ENCODE measurements at places on chromosomes 1 and 21.

DNA sequence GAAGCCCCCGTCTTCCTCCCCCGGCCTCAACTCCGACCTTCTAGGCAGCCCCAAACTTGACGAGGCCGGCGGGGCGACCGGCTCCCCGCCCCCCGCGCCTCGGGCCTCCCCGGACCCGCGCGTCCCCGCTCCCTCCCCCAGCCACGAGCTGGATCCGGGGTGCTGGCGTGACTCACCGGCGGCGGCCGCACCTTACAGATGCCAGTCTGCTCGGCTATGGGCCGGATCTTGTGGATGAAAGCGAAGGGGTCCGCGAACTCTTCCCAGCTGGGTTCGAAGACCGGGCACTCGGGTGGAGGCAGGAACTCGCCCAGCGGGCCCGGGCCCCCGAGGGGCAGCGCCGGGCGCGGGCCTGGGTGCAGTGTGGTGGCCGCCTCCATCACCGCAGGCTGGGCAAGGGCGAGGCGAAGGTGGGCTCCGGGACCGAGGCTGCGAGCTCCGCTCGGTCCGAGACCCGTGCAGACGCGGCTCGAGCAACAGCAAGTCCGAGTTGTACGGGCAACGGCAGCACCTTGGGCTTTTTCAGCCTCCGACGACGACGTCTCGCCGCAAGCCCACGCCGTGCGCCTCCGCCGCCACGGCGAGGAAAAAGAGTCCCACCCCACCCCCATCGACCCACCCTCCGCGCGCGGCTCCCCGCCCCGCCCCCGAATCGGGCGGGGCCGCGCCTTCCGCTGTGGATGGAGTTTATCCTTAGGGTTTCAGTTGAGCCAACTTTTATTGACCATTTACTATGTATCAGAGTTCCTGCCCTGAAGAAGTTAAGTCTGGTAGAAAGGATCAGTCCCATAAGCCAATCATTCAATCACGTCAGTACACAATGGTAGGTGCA is at the start of gene KDM5B:
Gene KDM5B, minus strand, starts transcription at position 496 of the 832 bp plus-strand sequence. Its CDS starts 116 bp downstream, at position 380.
- DNase-seq: peak; percentile 68

DNA sequence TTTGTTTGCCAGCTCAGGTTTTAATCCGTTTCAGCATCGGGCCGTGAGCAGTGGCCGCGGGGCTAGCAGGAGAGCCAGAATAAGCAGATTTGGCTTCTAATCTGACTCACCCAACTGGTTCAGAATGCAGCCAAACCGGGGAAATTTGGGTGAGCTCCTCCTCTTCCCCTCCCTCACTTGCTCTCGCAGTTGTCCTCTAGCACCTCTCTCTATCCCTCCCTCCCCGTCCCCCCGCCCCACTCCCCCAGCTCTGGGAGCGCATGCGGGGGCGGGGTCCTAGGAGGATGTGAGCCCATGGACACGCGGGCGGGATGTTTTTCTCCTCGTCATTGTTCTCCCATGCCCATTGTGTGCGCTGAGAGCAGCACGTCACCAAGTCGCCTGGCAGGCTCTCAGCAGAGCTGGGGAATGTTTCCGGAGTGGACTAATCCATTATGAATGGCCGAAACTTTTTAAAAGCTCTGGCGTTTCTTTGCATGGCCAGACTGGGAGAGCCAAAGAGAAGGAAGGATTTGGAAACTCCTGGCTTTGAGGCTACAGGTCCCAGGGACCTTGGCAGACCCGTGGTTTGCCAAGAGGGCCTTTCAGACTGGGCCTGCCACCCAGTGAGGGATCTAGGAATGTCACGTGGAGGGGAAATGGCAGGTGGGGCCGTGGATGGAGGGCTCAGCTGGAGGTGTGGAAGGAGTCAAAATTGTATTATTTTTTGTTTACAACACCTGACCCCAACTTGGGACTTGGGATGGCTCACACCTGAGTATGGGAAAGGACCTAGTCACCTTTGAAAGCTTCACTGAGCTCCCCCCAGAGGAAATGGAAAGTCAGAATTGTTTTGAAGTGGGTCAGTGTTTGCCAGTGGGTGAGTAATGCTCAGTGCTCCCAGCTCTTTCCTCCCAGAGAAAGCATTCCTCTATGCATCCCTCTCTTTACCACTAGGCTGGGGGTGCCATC is 39.2 kb downstream of the CDK18 start:
- peak; percentile 66 for DNase-seq

DNA sequence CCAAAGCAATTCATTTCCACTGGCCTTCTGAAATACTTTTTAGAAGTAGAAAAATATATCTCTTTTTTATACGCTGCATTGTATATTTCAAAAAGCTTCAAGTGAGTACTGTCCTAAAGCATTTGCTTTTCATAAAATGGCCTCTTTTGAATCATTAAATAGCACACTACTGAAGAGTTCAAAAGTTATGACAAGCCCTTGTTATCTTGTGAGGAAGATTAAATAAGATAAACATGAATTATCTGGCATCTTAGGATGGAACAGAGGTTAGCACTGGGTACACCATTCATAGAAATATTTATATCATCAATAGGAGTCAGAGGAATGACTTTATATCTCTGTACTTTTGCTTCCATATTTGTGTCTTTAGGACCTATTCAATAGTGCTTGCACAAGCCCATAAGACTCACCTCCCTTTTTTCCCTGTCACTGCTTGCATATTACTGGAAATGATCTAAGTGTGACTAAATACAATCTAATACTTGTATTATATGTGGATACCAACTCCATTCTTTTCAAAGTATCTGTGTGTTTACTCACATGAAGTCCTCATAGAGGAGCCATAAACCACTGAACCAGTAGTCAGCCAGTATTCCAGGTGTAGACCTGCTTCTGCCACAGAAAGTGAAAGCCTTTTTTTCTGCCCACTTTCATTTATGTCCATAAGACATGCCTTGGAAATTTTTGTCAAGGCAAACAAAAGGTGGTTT is 274.2 kb upstream of the C1orf105 start:
- no peak for DNase-seq

GRCh38 chr1:50568782-50569181 is 145.5 kb upstream of the DMRTA2 start:
- DNase-seq: no peak

DNA sequence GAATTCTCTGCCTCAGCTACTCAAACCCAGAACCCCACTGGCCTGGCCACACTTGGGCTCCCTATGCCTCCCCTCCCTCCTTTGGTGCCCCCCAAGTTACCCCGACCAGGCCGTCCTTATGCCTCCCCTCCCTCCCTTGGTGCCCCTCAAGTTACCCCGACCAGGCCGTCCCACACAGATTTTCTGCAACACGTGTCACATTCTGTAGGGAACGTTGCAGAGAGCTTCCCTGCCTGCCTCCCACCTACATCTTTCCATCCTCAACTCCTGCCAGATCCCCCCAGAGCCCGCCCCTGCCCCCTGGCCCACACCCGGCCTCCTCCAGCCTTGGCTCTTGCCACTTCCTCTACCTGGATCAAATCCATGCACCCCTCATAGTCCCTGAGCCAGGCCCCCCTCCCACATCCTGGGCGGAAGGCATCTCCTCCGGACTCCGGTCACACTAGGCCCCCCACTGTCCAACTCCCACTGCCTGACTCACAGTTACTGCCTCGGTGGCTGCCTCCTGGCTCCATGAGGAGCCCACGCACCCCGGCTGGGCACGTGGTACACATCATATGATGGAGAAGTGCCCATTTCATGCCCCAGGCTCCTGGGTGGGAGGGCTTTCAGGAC is 41.2 kb downstream of the KCNAB2 start:
- DNase-seq: no peak

GRCh38 chr1:30537279-30537678 is 186.1 kb downstream of the MATN1 start:
- DNase-seq: no peak

GRCh38 chr1:41591891-41592290 is 107.4 kb upstream of the EDN2 start:
- DNase-seq: no peak

- DNase-seq: no peak
Observed at GRCh38 chr21:43283136-43283924, 114.5 kb downstream of the CRYAA start.

- no peak for DNase-seq
Observed at GRCh38 chr1:196160066-196160795, 448.0 kb downstream of the KCNT2 start.

- DNase-seq: no peak
Observed at GRCh38 chr1:169119405-169119804, 12.9 kb downstream of the ATP1B1 start.

DNA sequence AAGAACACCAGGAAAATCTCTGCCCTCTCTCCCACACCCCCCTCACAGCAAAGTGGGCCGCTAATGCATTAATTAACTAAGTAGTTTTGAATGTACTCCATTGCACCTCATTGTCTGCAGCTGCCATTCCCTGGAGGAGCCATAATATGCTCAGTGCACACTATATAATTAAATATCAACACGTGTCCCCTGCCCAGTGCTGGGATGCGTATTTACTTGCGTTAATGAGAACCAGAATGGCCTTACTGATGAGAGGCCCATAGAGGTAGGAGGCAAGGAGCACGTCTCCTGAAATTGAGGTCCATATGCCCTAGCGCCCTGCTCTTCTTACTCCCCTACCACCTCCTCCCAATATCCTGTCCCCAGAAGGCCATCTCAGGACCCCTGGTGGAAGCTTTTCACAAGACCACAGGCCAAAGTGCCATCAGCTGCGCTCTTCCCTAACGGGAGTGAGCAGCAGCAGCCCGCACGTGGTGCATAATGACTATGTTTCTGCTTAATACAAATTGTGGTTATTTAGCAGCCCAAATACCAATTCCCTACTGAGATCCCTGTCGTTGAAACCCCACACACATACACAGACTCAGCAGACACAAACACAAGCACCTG is 76.8 kb downstream of the PLXNA2 start:
- DNase-seq: no peak

- no peak for DNase-seq
Observed at GRCh38 chr1:228810878-228811711, 75.8 kb downstream of the RHOU start.

DNA sequence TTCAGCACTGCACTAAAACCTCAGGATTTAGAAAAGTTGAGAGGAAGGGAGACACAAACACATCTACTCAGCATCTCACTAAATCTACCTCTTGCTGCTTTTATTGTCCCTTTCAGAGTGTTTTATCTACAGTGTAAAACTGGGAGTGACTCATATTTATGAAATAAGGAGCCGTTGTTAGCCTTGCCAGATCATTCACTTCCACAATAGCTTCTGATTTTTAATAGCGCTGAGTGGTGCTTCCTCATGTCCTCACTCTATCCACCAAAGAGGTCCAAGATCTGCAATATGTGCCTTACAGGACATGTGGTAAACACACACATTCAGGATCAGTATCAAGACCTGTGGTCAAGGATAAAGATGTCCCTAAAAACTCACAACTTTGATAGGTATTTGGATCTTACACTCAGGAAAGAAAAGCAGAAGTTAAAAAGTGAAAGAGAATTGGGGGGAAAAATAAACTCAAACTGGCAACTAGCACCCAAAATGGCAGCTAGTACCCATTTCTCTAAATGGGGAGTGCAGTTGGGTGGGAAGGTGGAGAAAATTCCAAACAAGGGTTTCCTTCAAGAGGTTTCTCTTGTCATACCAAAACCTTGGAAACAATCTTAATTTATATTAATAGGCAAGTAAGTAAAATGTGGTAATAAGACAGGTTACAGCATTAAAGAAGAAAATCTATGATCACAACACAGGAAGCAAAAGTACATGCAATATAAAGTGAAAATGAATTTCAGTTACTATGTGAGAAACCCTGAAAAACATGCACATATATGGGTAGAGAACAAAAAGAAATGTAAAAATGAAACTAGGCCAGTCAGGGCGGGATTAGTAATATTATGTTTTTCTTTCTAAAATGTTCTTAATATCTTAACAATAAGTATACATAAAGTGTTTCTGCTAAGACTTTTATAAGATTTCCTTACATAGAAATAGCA is 15.9 kb downstream of the DUSP10 start:
- peak; percentile 72 for DNase-seq

GRCh38 chr1:97904534-97904933 is 16.3 kb downstream of the DPYD start:
- DNase-seq: no peak

- peak; percentile 62 for DNase-seq
Observed at GRCh38 chr1:12480748-12481362, 137.2 kb downstream of the DHRS3 start.

DNA sequence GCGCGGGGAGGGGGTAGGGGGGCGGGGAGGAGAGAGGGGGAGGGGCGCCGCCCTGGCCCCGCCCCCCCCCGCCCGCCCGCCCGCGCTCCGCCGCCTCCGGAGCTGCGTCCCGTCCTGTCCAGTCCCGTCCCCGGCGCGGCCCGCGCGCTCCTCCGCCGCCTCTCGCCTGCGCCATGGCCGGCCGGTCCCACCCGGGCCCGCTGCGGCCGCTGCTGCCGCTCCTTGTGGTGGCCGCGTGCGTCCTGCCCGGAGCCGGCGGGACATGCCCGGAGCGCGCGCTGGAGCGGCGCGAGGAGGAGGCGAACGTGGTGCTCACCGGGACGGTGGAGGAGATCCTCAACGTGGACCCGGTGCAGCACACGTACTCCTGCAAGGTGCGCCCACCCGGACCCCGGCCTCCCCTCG is at the start of gene AGRN:
Gene AGRN, plus strand, starts transcription at position 121 of the 405 bp plus-strand sequence. Its CDS starts 53 bp downstream, at position 174.
- DNase-seq: no peak

DNA sequence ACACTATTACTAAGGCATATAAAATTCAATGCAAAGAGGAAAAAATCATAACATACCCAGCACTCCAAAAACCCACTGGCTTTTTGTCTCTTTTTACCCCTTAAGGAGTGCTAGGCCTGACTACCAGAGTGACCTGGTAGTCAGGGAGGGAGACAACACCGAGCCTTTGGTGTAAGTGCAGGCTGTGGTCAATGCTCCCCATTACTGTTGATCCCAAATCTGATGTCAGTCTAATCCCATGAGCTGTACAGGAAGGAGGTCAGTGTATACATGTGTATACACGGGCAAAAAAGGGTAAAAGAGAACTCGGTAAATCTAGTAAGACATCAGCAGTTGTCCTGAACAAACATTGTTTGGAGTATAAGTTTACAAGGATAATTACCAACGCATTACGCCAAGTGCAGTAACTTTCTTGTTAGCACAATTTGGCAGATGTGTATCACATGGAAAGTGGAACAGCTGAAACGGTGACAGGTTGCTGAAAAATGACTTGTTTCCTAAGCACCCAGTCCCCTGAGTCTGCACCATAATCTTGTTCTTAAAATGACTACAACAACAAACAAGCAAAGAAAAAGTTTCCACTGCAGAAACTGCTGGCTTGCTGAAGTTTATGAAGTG is 217.9 kb downstream of the KCNH1 start:
- peak; percentile 1 for DNase-seq

- DNase-seq: no peak
Observed at GRCh38 chr1:12434686-12435085, 183.3 kb downstream of the DHRS3 start.

- no peak for DNase-seq
Observed at GRCh38 chr1:980602-981395, 1.1 kb downstream of the PERM1 start.

DNA sequence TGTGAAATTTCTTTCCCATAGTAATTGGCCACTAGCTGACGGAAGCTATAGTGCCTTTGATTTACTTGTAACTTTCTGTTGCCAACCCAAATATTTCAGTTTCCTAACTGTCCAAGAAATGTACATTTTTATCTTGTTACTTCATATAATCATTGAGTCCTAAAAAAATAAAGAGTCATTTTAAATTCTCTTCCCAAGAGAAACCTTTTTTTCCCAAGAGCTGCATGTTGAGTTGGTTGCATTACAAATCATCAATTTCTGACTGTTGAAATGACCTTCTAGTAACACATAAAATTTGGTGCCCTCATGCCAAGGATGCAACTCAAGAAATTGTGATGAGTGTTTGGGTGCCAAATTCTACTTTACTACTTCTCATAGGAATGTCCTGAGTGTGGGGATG is 61.0 kb downstream of the HMCN1 start:
- DNase-seq: no peak

Measured in activated CD4-positive, alpha-beta T cell treated with anti-CD3 and anti-CD28 coated beads, Interleukin-10, Interleukin-2, amounts not matched to agents 100 ng/mL and 50 ng/mL, durations not matched to agents 16 hours and 8 hours (primary cell).